A549 treated with dexamethasone at 1 μM for 4 hours (cell line): ENCODE measurements at places on chromosomes 1 and 21. TPM values are rescaled to one million over a fixed set of nuclear protein-coding genes. Genes with fewer than 3 reads are reported as not detected.

Gene TDRD5
- 0.04 to 0.07 TPM (median 0.05 TPM) in 4 of 5 replicates, not detected in the other for total RNA-seq

Gene GBP6
- total RNA-seq: not detected in 5 replicates

Gene PCP4L1
- 0.07 to 0.12 TPM (median 0.09 TPM) in 3 of 5 replicates, not detected in the others for total RNA-seq

Gene USH2A
- under 0.01 TPM in 1 of 5 replicates, not detected in the others for total RNA-seq

Gene C1orf115
- total RNA-seq: 4.5 to 6.2 TPM (median 5.4 TPM) in 5 replicates

Gene PCAT6
- total RNA-seq: 2.3 to 4.8 TPM (median 4.2 TPM) in 5 replicates

Gene COL16A1
- 3.3 to 5.6 TPM (median 4.0 TPM) in 5 replicates for total RNA-seq
